ENCODE measurements at places on chromosomes 4 and X.

DNA sequence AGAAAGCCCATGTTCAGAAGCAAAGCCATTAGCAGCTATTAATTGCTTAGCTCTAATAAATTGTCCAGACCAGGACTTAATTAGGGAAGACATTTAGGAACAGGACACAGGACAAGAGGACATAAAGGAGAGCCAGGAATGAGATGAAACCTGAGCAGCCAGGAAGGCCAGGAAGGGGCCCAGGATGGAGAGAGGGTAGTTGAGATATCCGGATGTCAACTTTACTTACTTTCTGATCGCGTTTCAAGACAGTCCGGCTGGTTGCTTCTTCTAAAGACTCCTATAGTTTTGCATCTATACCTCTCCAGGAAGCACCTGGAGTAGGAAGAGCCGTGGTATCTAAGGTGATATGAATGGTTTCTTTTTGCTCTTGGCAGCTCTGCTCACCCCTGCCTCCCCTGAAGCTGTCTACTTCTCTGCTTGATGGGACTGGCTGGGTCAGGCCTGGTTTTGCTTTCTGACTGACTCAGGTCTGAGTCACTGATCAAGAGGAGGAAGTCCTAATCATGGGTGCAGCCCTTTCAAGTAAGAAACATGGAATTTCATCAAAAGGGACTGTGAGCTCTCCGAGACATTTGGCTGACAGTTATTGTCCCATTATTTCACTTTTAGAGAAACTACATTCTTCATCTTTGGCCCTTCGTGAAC lies 733.3 kb downstream of the RPA4 start:
- no peak for DNase-seq

DNA sequence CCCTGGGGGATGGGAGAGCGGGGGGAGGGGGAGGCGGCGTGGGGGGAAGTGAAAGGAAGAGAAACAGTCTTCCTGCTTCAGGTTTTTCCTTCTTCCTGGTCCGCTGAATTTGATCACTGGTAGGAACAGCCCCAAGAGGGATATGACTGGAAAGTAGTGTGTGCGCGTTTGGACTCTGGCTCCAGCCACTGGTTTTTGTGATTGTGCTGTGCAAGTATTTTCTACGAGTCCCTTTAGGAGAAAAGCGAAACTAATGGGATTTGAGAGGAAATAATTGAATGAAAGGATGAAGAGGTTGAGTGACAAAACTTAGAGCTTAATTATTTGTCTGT lies 836 bp downstream of the PRRG1 start:
- no peak for DNase-seq

- DNase-seq = no peak
Observed at GRCh38 chr4:113893546-113893945, 85.9 kb downstream of the ARSJ start.

- no peak for DNase-seq
Observed at GRCh38 chrX:130974323-130974722, 71.3 kb upstream of the ENOX2 start.

DNA sequence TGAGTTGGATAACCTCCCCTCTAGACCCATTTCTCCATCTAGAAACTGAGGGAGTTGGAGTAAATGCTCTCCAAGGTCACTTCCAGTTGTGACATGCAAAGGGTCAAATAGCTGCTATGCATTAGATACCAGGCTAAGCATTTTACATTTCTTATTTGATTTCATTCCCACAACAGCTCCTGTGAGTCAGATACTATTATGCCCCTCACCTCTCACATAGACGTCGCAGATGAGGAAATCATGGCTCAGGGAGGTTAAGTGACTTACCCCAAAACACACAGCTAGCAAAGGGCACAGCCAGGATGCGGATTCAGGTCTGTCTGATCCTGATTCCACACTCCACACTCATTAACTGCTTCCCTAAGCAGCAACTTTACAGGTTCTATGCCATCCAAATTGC lies 57.7 kb downstream of the PRPS1 start:
- no peak for DNase-seq

DNA sequence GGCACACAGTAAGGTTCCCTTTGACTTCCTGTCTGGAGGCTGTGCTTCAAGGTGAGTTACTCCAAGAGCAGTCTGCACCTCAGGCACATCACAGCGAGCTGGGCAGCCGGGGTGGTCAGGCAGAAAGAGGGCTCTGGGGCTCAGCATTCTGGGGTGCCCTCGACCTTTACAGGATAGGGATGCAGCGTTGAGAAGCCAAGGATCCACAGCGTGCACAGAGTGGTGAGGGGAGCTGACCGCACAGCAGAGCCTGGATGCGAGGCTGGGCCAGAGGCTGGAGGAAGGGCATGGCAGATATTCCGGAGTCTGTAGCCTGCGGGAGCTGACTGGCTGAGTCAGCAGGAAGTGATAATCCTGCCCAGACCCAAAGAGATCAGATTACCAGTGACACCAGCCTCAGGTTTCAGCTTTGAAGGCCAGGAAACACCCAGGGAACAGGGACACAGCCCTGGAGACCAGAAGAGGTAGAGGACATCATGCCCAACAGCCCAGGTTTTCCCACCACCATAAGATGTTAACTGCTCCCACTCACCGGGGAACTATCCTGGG lies 38.4 kb upstream of the PDLIM3 start:
- no peak for DNase-seq
